ENCODE measurements at places on chromosomes 3 and 15.

- no peak for DNase-seq
Observed at GRCh38 chr3:129663045-129663446, 56.6 kb upstream of the PLXND1 start.

DNA sequence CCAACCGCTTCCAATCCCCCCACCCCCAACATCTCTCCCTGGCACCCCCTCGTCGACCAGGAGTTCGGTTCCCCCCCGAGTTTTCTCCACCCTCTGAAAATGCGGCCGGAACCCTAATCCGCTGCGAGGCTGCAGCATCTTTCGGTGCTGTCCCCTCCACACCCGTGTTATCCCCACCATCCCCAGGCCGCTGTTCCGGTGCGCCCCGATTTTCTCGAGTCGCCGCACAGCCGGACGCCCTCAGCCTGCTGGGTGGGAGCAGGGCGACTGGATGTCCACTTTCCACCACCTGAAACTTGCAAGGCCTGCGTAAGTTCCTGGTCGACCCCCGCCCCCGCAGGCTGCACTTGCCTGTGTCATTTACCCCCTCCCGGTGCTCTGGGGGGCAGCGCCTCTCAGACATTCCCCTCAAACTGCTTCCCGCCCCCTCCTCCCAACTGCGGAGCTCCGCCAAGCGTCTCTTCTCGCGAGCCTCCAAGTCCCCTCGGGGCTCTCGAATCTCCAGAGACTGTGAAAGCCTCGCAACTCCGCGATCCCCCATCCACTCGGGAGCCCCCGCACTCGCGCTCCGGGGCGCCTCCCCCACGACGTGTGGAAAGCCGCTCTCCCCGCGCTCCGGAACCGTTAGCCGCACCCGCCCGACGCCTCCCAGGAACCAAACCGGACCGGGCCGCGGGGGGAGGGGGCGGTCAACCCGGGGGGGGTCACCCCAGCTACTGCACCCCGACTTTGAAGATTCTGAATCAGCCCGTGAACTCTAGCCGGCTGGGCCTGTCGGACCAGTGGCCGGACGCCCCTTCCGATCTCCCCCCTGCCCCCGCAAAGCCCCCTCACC is 566 bp downstream of the ETV5 start:
- DNase-seq, result no peak

GRCh38 chr15:70777170-70777926 is 14.0 kb upstream of the UACA start:
- DNase-seq, result no peak

- no peak for DNase-seq
Observed at GRCh38 chr15:41940441-41940857, 31.9 kb downstream of the EHD4 start.

DNA sequence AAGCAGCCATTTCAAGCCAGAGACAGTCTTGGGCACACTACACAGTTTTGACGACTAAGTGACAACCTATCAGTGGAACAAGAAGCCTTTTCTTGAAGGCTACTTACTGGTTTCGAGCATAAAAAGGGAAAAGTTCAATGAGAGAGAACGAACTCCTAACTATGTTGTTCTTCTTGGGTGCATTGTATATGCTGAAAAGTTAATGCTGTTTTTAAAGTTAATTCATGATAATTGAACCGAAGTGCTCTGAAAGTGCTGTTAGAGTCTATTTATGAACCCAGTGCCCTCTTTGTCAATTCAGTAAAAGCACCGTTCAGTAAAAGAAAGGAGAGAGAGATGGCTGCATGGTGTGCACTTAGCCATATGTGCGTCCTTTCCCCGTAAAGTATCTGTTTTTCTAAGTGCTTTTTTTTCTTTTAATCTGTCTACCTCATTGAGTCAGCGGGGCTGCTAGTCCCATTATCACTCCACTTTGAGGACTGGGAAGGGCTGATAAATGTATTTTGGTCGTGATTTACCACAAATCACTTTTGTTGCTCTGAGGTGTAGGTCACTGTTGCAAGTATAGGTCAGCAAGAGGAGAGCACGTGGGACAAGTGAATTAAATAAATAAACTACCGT is 380.7 kb upstream of the GOLIM4 start:
- DNase-seq, result no peak

DNA sequence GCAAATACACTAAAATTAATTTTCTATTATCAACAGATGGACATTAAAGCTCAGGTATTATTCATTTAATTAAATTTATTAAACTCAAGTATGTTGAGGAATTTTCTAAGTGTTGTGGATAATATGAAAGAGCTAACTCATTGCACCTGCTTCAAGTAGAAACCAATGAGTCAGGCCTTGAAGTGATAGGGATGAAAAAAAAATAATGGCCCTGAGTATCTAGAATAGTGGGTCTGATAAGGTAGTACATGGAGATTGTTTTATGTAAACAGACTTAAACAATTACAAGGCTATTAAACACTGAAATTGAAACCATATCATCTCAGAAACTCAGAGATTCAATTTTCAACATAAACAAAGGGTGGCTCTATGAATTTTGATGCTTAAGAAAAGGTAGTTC is 857.1 kb upstream of the GBE1 start:
- no peak for DNase-seq

DNA sequence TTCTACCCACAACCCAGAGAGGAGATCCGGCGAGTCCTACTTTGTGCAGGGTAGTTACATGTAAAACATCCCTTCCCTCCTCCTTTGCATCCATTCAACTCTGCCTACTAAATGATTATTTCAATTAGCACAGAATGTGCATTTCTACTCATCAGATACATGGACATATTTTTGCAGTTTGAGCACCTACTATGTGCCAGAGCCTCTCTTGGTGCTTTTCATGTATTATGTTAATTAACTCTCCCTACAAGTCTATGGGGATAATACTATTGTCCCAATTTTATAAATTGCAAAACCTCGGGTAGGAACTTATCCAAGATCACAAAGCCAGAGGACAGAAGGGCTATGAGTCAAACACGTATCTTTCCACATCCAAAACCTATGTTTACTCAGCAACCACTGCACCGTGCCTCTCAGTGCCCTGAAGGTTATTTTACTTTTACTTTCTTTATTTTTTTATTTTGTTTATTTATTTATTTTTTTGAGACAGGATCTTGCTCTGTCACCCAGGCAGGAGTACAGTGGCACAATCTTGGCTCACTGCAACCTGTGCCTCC is 432.8 kb downstream of the MAGI1 start:
- DNase-seq, result no peak

DNA sequence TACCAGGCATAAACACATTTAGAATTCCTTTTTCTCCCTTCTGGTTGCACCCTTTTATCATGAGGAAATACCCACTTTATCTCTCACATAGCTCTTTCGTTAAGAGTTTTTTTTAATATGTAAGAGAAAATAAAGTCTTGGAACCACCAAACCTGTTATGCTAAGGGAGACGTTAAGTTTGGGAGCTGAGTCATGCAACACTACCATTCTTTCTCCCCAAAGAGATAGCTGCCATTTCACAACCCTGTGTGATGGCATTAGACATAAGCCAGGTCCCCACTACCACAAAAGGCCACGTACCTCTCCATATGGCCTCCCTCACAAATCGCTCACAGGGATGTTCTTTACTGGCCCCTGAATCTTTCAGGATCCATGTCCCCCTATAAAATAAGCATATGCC is 7.6 kb upstream of the NIPA1 start:
- no peak for DNase-seq

DNA sequence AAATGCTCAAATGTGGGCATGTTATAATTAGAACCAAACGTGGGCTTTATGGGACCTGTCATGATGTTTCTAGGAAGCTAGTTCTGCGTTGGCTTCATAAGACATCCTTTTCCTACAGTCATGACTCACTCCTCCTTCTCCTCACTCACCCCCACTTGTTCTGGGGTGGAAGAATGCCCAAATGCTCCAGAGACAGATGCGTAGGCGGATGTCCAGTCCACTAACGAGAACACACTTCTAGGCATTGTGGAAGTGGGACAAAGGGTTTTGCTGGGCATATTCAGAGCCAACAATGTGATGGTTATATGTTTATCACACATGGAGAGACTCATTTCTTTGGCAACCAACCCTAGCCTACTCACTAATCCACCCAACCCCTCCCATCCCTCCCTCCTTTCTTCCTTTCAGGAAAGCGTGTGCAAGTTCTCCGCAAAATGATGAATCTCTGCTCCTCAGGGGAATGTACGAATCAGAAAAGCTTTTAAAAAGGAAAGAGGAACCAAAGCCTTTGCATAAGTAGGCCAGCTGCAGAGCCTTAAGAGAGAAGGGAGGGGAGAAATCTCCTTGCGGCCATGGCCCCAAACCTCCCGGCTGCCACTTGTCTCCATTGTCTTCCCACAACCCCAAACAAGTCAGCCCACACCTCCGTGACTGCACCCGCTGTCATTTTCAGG is 123.0 kb upstream of the SPRED1 start:
- no peak for DNase-seq

DNA sequence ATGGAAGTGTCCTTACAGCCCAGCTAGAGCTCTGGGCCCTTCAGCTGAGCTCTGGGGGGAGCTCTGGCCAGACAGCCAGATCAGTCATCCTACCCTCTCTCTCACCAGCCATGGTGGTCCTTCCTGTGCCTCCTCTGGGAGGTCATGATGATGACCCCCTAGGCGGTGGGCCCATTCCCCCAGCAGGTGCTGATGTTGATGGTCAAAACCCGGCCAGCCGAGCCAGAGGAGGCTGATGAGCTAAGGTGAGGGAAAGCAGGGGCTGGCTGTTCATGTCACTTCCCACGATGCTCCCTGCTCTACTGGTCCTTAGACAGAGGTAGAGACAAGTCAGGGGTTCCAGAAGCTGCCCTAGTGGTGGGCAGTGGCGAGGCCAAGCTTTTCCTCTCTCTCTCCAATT is 35.0 kb downstream of the GRAMD2A start:
- no peak for DNase-seq

DNA sequence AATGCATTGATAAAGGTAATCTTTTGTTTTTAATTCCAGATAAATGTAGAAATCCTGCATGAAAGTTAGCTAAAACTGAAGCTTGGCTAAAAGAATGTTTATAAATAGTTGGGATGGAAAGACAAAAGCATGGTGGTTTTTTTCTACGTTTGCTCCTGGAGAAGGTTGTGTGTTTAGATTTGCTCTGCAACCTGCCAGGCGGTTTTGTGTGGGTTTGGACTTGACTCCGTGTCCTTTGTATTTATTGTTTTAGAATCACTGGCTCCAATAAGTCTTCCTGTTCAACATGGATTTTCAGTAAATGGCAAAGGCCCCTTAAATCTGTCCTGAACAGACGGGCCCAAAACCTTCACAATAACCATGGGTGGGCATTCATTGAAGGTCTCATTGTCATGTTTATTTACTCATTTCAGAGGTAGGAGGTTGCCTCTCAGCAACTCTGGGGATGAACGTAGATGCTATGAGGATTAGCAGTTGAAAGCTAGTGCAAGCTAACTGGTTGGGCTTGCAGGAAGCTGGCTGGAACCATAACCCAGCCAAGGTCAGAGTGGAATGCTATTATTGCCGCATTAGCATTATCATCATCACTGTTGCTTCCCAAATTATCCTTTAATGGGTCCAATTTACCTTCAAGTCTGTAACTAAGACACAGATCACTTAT is 60.6 kb upstream of the ADAMTS9 start:
- no peak for DNase-seq

DNA sequence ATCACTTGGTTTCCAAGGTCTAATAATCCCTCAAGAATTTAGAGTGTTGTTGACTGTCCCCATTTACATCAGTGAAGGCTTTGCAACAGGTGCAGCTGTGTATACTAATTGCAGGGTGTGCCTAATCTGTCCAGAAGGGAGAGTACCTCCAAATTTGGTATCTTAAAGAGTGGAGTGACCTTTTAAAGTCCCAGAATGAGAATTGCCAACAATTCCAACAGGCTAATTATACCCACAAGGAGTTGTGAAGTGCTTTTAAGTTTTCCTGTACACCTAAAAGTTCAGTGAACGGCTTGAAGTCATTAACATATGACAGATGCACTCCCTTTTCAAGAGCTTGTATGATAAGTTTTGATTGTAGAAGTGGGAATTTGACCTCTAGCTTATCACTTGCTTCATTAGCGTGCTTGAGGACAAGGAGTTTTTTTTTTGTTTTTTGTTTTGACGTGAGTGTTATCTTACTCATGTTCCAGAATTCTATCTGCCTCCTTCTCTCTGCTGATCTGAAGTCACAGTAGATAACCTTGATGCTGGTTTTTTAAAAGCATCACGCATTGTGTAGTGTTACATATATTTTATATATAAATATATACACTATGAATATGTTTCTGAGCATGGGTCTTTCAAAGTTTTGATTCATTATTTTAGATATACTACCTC is 26.3 kb downstream of the CDIN1 start:
- no peak for DNase-seq

GRCh38 chr3:70277304-70277703 is 35.1 kb downstream of the MDFIC2 start:
- DNase-seq, result no peak

GRCh38 chr15:90482124-90483011 is 47.4 kb upstream of the CRTC3 start:
- no peak for DNase-seq

DNA sequence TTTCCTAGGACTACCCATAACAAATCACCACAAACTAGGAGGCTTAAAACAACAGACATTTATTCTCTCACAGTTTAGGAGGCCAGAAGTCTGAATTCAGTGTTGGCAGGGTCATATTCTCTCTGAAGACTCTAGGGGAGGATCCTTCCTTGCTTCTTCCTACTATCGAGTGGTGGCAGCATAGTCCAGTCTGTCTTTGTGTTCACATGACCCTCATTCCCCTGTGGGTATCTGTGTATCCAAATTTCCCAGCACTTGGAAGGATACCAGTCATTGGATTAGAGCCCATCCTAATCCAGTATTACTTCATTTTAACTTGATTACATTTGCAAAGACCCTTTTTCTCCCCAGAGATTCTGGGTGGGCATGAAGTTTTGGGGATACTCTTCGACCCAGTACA is 63.8 kb downstream of the GMPS start:
- DNase-seq, result no peak

DNA sequence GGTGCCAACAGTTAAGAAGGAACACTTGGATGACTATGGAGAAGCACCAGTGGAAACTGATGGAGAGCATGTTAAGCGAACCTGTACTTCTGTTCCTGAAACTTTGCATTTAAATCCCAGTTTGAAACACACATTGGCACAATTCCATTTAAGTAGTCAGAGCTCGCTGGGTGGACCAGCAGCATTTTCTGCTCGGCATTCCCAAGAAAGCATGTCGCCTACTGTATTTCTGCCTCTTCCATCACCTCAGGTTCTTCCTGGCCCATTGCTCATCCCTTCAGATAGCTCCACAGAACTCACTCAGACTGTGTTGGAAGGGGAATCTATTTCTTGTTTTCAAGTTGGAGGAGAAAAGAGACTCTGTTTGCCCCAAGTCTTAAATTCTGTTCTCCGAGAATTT is 3.0 kb downstream of the SKIL start:
- DNase-seq, result no peak

Measured in stimulated activated CD4-positive, alpha-beta T cell treated with anti-CD3 and anti-CD28 coated beads, Interleukin-1b, Interleukin-23, amount 100 ng/mL, for 1 hour (primary cell).